ENCODE measurements at places on chromosomes 12 and 14.

GRCh38 chr14:83096092-83096491 is 1562.4 kb upstream of the SEL1L start:
- no peak for DNase-seq
- H3K4me1 ChIP-seq = no peaks in the 10 kb centered on the region
- no peaks in the 10 kb centered on the region for H3K27me3 ChIP-seq
- H3K36me3 ChIP-seq = no peaks in the 10 kb centered on the region
- H3K27ac ChIP-seq = no peak overlapping the region

DNA sequence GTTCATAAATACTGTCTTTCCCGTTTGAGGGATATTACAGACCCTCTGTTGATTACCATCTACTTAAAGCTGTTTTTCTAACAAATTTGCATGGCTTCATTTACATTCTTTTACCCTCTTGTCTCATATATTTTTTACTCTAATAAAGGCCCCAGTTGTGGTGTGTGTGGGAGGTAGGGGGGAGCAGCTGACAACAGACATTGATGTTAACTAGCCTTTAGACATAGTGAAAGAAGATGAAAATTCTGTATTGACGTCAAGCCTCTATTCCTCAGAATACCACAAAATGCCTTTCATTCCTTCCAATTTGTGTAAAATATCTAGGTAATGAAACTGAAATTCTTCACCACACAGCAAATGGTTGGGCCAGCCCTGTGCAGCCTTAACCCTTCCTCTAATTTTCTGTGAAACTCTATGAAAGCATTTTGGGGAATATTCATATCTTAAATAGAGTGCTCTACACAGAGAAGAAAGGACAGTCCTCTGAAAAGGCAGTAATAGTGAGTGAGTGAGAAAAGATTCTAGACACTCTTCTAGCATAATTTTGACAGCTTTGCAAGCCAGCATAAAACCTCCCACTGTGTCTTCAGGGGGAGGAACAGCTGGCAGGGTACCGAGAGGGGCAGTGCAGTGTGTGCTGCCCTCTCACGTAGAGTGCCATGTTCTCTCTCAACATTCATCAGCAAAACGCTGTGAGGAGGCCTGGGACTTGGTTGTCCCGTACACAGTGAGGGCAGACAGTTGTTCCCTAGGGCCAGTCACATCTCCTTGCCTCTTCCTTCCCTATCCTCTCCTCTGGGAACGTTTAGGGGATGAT is 20.1 kb upstream of the CERS5 start:
- no peak overlapping the region for H3K4me3 ChIP-seq
- peaks cover 5% of the 10 kb centered on the region for H3K36me3 ChIP-seq
- H3K4me1 ChIP-seq = peaks cover 29% of the 10 kb centered on the region

GRCh38 chr14:71354801-71355200 is 447.5 kb downstream of the PCNX1 start:
- H3K4me3 ChIP-seq = no peak overlapping the region
- H3K4me1 ChIP-seq = peaks cover 35% of the 10 kb centered on the region
- DNase-seq = no peak
- no peak overlapping the region for H3K27ac ChIP-seq

DNA sequence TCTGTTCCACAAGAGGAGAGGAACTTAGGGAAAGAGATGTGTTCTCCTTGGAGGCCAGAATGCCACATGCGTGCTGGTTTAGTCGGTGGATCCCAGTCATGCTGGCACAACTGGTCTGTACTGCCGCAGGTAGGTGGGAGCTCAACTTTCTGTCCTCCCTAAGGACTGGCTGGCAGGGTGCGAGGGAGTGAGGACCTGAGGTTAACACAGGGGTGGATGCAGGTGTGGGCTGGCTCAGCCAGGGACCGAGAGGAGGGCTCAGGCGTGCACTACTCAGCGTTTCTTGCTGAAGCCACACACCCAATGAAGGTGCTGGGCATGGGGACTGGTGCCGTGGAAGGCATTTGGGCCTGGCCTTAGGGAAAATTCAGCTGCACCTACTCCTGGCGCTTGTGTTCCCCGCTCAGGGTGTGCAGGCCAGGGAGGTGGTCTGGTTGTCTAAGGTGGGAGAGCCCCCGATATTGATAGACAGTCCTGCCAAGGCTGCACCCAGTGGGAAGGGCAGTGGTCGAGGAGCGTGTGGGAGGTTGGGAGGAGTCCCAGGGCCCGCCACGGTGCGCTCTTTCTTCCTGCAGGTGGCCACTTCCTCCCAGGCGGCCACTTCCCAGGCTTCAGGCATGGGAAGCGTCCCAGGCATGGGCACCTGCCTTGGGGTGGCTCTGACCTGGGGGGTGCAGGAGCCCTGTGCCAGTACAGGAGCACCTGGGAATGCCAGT is 138.4 kb downstream of the ADGRD1 start:
- H3K36me3 ChIP-seq = no peaks in the 10 kb centered on the region
- H3K4me3 ChIP-seq = no peak overlapping the region
- peaks cover 8% of the 10 kb centered on the region for H3K4me1 ChIP-seq

DNA sequence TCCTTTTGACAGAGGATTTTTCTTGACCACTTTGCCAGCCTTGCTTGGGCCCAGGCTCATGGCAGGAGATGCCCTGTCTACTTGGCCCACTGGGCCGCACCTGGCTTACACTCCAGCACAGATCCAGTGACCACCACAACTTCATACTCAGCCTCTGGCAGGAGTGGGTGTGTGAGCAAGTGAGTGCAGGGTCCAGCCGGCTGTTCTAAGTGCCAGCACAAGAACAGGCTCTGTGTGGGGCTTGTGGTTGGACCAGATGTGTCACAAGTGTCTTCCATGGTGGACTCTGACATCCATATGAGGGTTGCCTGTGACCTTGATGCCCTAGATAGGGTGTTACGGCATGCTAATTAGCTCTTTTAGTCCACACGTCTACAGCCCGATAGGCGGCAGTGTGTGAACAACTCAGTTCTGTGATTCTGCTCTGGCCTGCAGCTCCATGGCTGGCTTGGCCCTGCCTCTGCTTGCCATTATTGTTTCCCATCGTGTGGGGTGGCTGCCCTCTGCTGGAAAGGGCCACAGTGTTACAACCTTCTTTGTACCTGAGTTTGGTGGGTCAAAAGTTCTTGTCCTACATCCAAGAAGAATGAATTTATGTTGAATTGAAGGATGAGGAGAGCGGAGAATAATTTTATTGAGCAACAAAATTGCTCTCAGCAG is 1089.1 kb downstream of the SLC6A15 start:
- no peak overlapping the region for H3K4me3 ChIP-seq
- H3K4me1 ChIP-seq = no peaks in the 10 kb centered on the region
- H3K36me3 ChIP-seq = no peaks in the 10 kb centered on the region
- H3K27ac ChIP-seq = no peak overlapping the region
- DNase-seq = peak; percentile 52

DNA sequence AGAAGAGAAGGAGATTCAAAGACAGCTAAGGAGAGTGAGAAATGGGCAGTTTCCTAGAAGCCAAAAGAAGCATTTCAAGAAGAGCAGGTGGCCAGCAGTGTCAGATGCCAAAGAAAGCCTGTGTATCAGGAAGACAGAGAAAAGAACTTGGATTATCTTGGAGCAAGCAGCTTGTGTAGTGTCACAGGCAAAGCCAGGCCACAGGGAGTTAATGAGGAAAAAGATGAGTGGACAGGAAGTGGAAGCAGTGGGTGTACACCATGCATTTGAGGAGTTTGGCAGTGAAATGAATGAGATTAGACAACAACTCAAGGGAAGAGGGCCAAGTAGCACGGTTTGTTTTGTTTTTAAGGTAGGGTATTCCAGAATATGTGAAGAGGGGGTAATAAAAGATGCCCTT is 5.6 kb upstream of the MYH7 start:
- no peaks in the 10 kb centered on the region for H3K36me3 ChIP-seq
- no peak overlapping the region for H3K4me3 ChIP-seq
- no peak overlapping the region for H3K27ac ChIP-seq
- peaks cover 2% of the 10 kb centered on the region for H3K27me3 ChIP-seq

- peaks cover 3% of the 10 kb centered on the region for H3K36me3 ChIP-seq
- peaks cover 10% of the 10 kb centered on the region for H3K4me1 ChIP-seq
These were observed 7.8 kb downstream of the IRAK3 start for GRCh38 chr12:66196806-66197205.

- no peaks in the 10 kb centered on the region for H3K4me1 ChIP-seq
- H3K36me3 ChIP-seq = no peaks in the 10 kb centered on the region
- no peak for DNase-seq
- H3K27me3 ChIP-seq = peaks cover 4% of the 10 kb centered on the region
These were observed 31.5 kb downstream of the SLC6A12 start for GRCh38 chr12:182381-182892.

GRCh38 chr12:26431211-26431610 is 235.8 kb downstream of the SSPN start:
- peaks cover 11% of the 10 kb centered on the region for H3K36me3 ChIP-seq
- no peaks in the 10 kb centered on the region for H3K4me1 ChIP-seq
- H3K27ac ChIP-seq = no peak overlapping the region
- no peak for DNase-seq
- no peak overlapping the region for H3K4me3 ChIP-seq
- no peaks in the 10 kb centered on the region for H3K27me3 ChIP-seq

GRCh38 chr12:84058136-84058535 is 854.5 kb downstream of the SLC6A15 start:
- no peaks in the 10 kb centered on the region for H3K27me3 ChIP-seq
- no peak overlapping the region for H3K27ac ChIP-seq
- no peak for DNase-seq
- no peak overlapping the region for H3K4me3 ChIP-seq
- H3K4me1 ChIP-seq = no peaks in the 10 kb centered on the region

DNA sequence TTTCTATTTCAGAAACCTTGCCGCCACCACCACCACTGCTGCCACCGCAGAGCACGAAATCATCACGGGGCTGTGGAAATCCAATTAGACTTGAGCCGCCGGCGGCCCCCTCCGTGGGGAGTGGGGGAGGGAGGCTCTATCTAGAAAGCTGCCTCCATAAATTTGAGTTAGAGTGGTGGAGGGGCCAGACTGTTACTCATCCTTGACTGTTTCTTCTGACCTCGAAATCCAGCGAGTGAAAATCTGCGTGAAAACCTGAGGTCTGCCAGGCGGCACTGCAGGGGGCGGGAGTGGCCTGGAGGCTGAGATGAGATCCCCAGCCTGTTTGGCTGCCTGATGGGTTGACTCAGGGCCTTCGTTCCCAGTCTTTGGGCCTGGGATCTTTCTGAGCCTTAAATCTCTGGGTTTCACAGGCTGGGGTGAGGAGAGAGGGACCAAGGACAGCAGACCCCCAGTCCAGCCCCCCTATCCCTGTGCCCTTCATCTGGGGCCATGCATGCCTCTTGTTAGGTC is 29.9 kb downstream of the TSPAN9 start:
- H3K4me1 ChIP-seq = no peaks in the 10 kb centered on the region
- no peaks in the 10 kb centered on the region for H3K36me3 ChIP-seq
- DNase-seq = no peak
- no peak overlapping the region for H3K27ac ChIP-seq
- H3K4me3 ChIP-seq = no peak overlapping the region

- peaks cover 4% of the 10 kb centered on the region for H3K27me3 ChIP-seq
- no peak overlapping the region for H3K27ac ChIP-seq
- no peak overlapping the region for H3K4me3 ChIP-seq
These were observed 6.9 kb downstream of the PGF start for GRCh38 chr14:74948228-74949175.

DNA sequence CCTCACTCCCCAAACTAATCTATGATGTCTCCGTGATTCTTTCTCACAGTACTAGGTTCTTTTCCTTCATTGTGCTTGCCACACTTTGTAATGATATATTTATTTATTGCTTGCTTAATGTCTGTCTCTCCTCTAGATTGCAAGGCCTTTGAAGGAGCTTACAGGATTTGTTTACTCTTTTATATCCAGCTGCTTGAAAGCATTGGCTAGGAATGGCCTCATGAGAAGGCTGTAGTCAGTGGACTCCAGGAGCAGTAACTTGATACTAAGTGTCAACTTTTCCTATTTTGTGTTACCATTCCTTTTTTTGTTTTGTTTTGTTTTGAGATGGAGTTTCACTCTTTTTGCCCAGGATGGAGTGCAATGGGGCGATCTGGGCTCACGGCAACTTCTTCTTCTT is 7.3 kb upstream of the FAM234B start:
- no peak overlapping the region for H3K27ac ChIP-seq
- no peak for DNase-seq
- H3K4me3 ChIP-seq = no peak overlapping the region
- H3K36me3 ChIP-seq = no peaks in the 10 kb centered on the region
- H3K27me3 ChIP-seq = no peaks in the 10 kb centered on the region

DNA sequence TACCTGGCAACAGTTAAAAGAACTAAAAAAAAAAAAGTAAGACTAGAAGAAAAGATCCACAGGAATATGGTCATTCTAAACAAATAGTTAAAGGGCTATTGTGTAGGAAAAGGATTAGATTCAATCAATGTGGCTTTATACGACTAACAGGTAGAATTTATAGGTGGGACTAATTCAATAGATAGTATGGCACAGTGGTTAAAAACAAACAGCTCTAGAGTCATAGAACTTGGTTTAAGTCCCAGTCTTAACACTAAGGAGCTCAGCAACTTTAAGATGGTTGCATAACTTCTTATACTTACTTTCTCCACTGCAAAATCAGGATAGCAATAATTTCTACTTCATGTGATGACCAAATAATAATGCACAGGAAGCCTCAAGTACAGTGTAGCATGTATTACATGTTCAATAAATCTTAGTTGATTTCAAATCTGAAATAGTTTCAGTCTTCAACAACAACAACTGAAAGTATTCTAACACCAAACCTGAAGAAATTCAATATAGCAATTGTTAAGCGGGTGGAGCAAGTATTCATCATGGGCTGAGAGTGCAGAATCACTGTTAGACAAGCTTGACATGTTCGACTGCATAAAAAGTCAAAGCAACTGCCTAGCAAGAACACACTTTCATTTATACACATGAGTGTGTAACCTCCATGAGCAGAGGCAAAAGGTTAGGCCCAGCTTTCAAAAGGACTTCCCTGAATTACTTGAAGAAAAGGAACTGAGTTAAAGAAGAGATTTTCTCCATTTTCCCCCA is 50.4 kb downstream of the ITPR2 start:
- H3K4me1 ChIP-seq = peaks cover 7% of the 10 kb centered on the region
- no peak overlapping the region for H3K27ac ChIP-seq
- no peaks in the 10 kb centered on the region for H3K27me3 ChIP-seq
- no peak for DNase-seq

GRCh38 chr12:12562016-12562483 is 613 bp downstream of the DUSP16 start:
- peak overlapping the region; percentile 90 for H3K27ac ChIP-seq
- DNase-seq = peak; percentile 14
- H3K27me3 ChIP-seq = no peaks in the 10 kb centered on the region
- peak overlapping the region; percentile 78 for H3K4me3 ChIP-seq
- peaks cover 31% of the 10 kb centered on the region for H3K4me1 ChIP-seq
- peaks cover 10% of the 10 kb centered on the region for H3K36me3 ChIP-seq

DNA sequence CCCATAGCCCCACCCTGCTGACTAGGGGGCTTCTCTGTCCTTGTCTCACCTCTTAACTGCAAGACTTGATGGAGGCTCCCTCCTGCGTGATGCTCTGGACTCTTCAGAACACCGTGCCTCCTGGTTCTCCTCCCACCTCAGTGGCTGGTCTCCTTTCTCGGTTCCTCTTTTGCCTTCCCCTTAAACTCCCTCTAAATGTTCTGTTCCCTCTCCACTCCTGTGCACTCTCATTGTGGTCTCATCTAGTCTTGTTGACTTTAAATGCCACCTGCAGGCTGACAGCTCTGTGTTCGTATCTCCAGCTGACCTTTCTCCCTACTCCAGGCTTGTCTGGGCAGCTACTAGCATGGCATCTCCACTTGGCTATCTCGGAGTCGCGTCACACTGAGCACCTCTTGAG is 28.3 kb downstream of the DYNC1H1 start:
- H3K27me3 ChIP-seq = no peaks in the 10 kb centered on the region
- peaks cover 35% of the 10 kb centered on the region for H3K36me3 ChIP-seq
- DNase-seq = no peak
- peaks cover 4% of the 10 kb centered on the region for H3K4me1 ChIP-seq
- peak overlapping the region; percentile 6 for H3K27ac ChIP-seq
